ENCODE measurements at places on chromosomes 4 and X. TPM values are rescaled to one million over a fixed set of nuclear protein-coding genes. Genes with fewer than 3 reads are reported as not detected.

Gene DCHS2
- total RNA-seq, result not detected

Gene GABRE
- not detected for total RNA-seq

Gene RWDD4
- total RNA-seq, result 19.1 TPM

Gene MGAT4D
- total RNA-seq, result not detected

Gene TEX13D
- total RNA-seq, result not detected

Gene FMR1NB
- total RNA-seq, result not detected

Gene CYLC1
- total RNA-seq, result not detected

All from T-helper 1 cell treated with Interleukin-12 subunit alpha and Interleukin-12 subunit beta and Interleukin-4 antibody, amounts not matched to agents 30 ng/mL and 1 ng/mL, for 36 hours (primary cell).